Occipital lobe (tissue), 3 donors: ENCODE measurements at places on chromosomes 6 and 20. TPM values are rescaled to one million over a fixed set of nuclear protein-coding genes. Genes with fewer than 3 reads are reported as not detected.

DNA sequence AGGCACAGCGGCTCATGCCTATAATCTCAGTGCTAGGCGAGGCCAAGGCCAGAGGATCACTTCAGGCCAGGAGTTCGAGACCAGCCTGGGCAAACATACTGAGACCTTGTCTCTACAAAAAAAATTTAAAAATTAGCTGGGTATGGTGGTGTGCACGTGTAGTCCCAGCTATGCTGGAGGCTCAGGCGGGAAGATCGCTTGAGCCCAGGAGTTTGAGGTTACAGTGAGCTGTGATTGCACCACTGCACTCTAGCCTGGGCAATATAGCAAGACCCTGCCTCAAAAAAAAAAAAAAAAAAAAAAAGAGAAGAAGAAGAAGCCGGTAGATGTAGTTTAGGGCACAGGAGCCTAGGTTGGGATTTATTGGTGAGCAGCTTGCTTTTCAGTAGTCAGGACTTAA, 20.7 kb downstream of the MTHFD1L start:
- DNase-seq = no peak

DNA sequence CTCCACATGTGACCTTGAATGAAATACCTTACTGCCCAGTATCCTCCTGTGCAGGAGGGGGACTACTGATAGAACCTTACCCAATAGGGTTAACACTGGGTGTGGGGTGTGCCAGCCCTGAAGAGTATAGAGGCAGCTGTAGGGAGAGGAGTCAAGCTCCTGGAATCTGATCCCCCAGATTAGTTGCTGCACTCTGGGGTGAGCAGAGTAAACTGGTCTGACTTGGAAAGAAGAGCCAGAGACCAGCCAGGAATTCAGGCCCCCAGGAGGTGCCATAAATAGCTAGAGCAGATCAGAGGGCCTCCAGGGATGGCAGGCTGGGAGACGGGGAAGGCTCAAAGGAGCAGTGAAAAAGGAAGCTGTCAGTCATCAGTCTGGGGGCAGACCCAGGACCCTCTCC, 3.5 kb upstream of the APOBEC2 start:
- no peak for DNase-seq

- DNase-seq = no peak
Observed at GRCh38 chr20:48352628-48353027, 475.2 kb downstream of the PREX1 start.

DNA sequence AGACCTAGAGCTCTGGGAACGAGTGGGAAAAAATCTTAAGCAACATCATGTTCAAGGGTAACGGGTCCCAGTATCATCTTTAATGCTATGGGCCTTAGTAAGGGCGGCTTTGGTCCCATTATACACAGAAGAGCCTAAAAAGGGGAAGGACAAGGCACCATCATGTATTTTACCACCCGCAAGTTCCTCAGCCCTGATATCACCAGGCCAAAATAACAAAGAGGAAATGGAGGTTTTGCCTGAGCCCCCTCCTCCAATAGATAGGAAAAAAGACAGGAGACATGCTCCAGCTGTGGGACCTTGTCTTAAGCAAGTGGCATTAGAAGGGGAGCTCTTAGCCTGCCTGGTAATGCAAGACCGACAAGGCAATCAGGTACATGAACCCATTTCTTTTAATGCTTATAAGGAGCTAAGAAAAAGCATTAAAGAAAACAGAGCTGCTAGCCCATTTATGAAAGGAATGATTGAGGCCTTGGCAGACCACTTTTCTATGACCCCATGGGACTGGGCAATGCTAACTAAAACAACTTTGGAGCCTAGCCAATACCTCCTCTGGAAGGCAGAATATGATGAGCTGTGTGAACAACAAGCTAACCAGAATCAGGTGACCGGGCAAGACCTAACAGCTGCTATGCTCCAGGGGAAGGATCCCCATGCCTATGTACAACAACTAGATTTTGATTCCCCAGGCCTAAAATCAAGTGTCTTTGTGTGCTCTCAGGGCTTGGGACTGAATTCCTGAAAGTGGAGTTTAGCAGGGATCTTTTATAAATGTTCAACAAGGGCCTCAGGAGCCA, 23.2 kb downstream of the HLA-DPA1 start:
- no peak for DNase-seq

GRCh38 chr20:54668271-54669039, 193.1 kb downstream of the DOK5 start:
- no peak for DNase-seq

- DNase-seq = no peak
Observed at GRCh38 chr6:43278524-43279078, 19.5 kb upstream of the SLC22A7 start.

Gene HLA-DQA1
- total RNA-seq = 0.16 TPM

DNA sequence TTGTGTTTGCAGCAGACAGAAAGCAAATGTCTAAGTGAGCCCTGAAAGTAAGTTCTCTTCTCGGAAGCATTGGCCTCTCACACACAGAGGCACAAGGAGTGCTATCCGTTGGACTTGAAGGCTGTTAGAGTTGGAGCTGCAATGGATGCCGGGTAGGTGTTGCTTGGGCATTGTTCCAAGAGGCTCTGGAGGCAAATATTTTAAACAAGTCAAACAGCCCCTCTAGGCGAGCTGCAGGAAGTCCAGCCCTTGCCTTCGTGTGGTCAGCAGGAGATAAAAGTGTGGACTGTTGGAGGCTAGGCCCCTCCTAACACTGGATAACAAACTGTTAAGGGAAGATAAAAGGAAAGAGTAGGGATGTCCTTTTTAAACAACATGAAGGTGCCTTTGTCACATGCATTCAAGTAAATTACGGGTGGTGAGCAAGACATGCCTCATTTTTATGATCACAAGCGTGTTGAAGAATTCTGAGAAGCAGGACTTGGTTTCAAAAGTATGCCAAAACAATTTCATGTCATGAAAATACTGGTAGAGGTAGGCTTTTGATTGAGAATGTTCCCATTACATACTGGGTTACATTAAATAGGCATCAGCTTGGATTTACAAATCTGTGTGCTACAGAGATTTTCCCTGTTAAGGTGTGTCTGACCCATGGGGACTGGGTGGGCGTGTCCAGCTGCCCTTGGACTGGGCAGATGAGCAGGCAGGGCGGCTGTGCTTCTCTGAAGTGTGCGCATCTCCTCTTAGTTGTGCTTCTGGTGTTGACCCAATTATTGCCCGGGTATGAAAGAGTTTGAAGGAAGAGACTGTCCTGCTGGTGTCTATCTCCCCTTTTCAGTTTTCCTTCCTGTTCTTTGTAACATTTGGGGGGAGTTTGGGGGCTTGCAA, 57.5 kb downstream of the RREB1 start:
- DNase-seq = no peak

DNA sequence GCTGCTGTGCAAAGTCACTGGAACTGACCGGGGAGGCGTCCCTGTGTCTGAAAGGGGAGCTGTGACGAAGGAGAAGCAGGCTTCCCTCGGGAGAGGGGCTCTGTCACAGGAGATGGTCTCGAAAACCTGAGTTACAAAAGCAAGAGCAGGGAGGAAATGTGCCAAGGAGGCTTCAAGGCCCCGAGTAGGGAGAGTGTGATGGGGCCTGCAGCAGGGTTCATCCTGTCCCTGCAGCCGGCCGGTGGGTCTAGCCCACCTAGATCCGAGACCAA, 16.7 kb downstream of the DYNLT1 start:
- DNase-seq = no peak

DNA sequence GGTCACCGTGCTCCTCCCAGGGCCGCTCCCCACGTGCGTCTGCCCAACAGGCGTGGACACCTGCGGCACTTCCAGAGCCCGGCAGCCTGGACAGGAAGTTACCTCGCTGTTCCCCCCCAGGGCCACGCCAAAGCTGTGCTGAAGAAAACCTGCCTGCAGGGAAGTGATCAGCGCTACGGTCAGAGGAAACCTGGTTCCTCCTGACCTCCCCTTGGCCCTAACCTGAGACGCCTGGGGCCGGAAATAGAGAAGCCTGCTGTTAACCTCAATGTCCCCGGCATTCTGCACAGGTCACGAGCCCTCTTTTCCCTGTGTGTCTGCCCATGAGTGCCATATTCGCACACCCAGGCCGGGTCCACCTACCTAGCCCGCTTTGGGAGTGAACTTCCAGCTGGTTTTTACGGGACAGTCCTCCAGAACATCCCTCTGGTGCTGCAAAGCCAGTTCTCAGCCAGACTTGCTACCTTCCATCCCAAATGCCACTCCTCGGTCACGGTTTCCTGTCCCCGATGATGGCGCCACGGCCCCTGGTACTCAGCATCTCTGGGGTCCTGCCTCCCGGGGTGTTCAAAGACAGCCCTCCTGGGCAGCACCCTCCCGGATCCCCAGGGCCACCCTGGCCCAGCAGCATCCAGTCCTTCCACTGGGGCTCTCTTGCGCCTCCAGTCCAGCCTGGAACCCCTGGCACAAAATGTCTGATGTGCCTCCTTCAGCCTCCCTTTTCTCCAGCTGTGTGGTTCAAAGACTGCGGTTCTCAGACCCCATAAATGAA, 12.0 kb upstream of the IRF4 start:
- no peak for DNase-seq

DNA sequence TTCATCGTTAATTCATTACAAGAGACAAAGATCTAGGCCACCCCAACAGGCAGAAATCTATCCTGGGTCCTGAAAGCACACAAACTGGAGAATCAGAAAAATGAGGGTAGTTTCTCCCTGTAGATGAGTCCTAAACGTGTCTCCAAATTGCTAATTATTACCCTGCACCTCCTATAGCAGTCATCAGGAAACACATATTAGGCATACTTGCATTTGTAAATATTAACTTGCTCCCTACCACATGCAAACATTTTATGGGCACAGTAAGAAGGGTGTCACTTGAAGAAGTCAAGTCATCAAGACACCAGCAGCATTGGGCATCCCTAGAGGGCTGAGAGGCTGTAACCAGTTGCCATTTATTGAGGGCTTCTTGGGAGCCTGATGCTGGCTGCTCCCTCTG, 17.9 kb upstream of the SIRPB1 start:
- DNase-seq = no peak

DNA sequence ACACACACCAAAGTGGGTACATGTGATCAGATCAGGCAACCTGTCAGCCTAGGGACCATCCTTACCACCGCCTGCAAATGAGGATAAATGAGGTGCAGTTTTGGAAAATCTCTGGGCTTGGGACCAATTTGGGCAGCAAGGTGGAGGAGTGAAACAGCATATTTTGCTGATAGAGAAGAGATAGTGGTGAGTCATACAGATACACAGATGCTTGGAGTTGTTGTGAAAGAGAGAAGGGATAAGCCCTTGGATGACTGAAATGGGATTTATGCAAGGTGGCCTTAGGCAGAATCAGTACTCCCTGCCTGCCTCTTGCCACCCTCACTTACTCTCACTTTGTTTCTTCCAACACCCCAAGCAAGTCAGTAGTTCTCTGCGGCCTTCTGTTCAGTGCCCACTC, 34.7 kb downstream of the BMP2 start:
- no peak for DNase-seq

DNA sequence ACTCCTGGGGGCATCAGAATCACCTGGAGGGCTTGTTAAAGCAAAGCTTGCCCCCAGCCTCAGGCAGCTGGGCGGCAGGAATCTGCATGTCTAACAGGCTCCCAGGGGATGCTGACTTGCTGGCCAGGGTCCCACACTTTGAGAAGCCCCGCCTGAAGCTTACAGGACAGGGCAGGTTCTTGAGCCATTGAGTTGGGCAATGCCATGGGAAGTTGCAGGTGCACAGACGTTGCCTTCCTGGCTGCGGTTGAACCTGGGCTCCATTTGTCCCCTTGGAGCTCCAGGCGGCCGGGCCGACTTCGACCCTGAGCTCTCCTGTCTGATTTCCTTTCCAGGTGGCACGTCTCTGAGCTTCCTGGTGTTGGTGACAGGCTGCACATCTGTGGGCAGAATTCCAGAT, 46.8 kb downstream of the SYNJ2 start:
- no peak for DNase-seq

Gene PHF20
- 46.3 TPM for total RNA-seq

Gene GLP1R
- not detected for total RNA-seq

Gene RAB32
- total RNA-seq = 10.0 TPM

DNA sequence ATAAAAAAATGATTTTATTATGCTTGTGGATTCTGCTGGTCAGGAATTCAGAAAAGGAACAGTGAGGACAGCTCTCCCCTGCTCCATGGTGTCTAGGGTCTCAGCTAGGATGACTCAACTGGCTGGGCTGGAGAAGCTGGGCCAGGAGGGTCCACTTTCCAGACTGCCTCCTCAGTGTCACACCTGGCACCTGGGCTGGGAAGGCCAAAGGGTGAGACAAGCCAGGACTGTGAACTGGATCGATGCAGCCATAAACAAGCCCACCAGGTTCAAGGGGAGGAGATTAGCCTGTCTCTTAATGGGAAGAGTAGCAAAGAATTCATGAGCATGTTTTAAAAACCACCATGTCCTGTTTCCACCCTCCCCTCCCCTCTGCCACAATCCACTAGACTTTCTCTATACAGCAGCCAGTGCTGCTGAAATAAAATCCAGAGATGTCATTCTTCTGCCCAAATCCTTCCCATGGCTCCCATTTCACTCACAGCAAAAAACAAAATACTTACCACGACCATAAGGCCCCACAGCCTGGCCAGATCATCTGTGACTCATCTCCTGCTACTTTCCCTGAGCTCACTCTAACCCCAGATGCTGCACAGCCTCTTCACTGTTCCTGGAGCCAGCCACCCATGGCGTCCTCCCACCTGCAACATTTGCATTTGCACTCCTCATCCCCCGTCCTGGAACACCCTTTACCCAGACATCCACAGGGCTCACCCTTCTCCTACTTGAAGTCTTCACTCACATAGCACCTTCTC, 13.8 kb downstream of the SPTLC3 start:
- DNase-seq = no peak

Gene BTN1A1
- total RNA-seq = not detected

DNA sequence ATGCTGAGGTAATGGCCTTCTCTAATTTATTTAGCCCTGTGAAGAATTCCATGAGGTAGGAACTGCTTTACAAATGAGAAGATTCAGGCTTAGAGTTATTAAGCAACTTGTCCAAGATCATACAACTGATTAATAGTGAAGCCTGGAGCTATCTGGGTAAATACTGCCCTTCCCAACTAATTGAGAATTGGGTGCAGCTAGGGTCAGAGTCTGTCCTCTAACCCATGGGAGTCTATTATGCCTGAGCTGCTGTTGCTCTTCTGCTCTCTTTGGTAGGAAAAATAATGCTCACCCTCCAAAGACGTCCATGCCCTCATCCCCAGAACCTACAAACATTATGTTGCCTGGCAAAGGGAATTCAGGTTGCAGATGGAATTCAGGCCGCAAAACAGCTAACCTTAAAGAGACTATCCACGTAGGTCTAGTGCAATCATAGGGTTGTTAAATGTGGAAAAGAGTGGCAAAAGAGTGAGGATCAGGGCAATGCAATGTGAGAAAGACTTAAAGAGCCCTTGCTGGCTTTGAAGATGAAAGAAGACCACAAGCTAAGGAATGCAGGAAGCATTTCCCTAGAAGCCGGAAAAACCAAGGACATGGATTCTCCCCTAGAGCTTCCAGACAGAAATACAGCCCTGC, 90.1 kb downstream of the SPTLC3 start:
- DNase-seq = no peak

- DNase-seq = peak; percentile 37
Observed at GRCh38 chr20:33568378-33568777, 78.5 kb downstream of the CBFA2T2 start.

Gene ASIP
- not detected for total RNA-seq

GRCh38 chr6:75135876-75136275, 70.0 kb downstream of the COL12A1 start:
- DNase-seq = no peak

GRCh38 chr6:82862543-82862942, 203.1 kb downstream of the UBE3D start:
- no peak for DNase-seq

Gene ULBP1
- 3.9 TPM for total RNA-seq

GRCh38 chr6:39251406-39251805, 22.1 kb upstream of the KCNK5 start:
- DNase-seq = no peak
